ENCODE measurements at places on chromosomes 12 and 14.

GRCh38 chr12:95445884-95446505 lies 28.0 kb upstream of the METAP2 start:
- no peak for DNase-seq

DNA sequence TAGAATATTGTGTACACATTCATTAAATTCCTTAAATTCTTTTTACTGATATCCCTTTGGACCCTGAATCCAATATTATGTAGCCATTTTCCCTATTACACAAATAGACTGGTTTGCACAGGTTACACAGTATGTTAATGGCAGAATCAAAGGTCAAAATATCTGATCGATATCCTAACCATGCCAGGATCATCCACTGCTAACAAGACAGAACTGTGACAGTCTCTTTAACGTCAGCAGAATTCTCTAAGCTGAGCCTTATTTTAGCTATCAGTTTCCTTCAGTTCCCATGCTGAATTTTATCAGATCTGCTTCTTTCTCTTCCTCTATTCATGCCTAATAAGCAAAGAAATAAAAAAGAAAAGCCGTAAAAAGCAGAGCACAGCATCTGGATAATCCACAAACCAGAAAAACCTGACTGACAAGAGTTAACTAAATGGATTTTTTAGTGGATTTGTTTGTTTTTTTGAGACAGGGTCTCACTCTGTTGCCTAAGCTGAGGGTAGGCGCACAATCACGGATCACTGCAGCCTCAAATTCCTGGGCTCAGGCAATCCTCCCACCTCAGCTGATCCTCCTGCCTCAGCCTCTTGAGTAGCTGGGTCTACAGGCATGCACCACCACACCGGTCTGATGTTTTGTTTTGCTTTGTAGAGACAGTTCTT lies 130.4 kb downstream of the PAWR start:
- no peak for DNase-seq

- DNase-seq: no peak
Measured at GRCh38 chr12:34223640-34224039, 201.3 kb downstream of the ALG10 start.

DNA sequence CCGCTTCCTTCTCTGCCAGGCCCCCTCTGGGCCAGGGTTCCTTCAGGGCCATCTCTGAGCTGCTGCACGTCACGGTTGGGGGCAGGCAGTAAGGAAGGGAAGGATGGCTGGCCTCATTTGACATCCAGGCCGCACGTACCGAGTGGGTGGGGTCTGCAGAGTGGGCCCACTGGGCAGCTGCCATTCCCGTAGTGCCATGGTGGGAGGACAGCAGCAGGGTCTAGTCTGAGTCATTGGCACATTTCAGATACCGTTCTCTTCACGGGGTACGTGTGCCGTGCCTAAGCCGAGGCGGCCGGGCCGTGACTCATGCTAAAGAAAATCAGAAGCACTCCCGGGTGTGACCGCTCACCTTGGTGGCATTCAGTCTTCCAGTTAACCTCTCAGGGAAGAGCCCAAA lies 43.9 kb downstream of the IL31 start:
- no peak for DNase-seq

DNA sequence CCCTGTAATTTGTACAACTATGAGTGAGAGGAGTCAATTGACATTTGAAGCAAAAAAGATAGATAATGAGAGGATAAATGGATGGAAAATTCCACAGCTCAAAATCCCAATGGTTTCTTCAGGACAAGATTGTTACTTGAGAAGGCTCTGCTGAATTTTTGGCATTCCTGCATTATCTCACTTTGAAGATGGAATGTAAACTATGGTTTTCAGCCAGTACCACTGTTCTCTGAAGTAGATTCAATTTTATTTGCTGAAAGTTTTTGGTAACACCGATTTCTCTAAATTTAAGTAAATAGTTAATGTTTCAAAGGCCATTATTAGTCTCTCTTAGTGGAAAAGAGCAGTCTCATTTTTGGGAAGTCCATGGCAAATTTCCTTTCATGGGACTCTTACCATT lies 121.9 kb upstream of the SLC38A2 start:
- DNase-seq: no peak

DNA sequence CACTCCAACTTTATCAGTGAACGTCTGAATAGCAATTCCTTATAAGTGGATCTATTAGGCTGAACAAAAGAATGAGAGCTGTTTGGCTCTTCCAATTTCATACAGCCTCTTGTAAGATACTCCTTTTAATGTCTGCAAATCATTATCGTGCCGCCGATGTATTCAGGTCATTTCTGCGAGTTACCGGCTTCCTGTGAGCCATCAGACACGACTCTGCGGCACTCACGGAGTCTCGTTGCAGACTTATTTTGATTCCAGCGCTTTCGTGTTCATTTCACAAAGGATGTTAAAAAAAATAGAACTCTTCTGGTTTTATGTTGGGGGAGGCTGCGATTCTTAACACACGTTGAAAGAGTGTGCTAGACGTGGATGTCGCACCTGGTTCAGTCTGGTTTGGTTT lies 106.6 kb downstream of the GLT1D1 start:
- peak; percentile 73 for DNase-seq

GRCh38 chr14:49907186-49907585 lies 14.3 kb downstream of the ARF6 start:
- no peak for DNase-seq

- DNase-seq: no peak
Measured at GRCh38 chr14:38384741-38385140, 128.8 kb upstream of the CLEC14A start.

DNA sequence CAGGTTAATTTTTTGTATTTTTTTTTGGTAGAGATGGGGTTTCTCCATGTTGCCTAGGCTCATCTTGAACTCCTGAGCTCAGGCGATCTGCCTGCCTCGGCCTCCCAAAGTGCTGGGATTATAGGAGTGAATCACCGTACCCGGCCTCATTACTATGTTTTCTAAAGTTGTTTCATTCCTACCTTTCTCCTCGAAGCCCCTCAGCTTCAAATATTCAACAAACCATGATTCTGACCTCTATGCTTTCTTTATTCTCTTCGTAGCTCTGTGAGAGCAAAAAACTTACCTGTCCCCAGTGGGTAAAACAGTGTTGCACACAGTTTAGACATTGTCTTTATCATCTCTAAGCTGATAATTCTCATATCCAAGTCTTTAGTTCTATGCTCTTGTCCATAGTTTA lies 26.2 kb upstream of the MDM2 start:
- no peak for DNase-seq

DNA sequence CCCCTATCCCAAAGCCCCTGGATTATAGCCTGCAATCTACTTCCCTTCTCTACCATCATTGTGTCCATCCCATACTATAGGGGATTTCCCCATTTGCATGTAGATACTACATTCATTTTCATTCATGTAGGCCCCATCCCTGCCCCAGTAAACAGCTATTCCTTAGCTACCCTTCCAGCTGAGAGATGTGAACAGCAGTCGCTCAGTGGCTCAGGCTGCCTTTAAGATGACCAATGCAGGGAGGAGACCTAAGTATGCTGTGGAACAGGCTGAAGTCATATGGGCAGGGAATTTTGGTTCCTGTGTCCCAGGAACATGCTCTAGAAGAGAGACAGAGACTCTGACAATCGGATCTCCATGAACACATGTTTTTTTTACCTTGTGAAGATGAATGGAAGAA lies 481.2 kb upstream of the SYT1 start:
- no peak for DNase-seq

DNA sequence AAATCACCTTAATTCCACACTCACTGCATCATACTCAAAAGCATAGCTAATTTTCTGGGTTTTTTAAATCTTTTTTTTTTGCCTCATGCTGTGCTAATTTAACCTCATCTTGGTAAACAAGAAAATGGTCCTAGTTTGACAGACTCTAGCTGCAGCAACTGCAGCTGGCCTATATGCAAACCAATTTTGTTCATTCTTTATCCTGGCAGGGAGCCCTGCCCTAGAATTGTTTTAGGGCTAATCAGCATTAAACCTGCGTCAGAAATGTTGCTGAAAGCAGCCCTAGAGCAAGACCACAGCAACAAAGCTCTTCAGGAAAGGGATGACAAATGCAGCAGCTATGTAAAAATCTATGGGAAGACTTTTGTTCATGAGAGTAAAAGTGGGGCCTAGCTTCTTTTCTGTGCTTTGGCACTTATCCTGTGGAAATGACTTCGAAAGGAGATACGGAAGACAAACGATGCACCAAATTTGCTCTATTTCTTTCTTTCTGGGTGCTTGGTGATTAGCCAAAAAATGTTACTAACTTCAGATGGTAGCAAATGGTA lies 72.2 kb downstream of the DENND5B start:
- DNase-seq: no peak

GRCh38 chr12:34291426-34291901 lies 269.2 kb downstream of the ALG10 start:
- no peak for DNase-seq

DNA sequence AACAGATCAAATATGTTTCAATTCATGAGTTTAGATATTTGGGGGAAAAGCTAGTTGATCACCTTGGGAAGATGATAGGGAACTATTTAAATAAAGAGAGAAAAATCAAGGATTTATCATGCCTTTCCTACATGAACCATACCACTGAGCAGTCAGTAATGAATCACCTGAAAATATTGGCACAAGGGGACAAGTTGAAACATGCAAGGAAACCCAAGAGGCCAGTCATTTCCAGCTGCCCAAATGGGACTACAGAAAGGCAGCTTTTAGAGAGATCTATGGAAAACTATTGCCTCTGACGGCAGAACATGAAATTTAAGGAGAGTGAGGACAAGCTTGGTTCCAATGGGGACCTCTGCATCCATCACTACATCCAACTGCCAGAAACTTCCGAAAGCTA lies 14.1 kb upstream of the ETV6 start:
- DNase-seq: no peak

DNA sequence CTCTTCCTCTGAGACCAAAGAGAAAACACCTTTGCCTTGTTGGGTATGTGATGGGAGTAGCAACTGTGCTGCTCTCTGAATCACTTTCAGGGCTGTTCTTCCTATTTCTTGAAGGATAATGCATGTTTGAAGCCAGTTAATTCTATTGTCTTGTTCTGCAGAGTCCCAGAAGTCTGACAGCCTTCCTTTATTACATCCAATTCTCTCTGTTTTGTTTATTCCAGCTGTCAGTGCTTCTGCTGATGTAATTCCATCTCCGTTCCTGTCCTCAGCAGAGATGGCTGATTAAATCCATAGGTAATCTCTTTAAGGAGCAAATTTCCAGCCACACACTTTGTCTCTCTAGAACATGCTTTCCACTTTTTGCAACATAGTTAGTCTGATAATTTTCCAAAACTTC lies 59.7 kb downstream of the MGAT4C start:
- no peak for DNase-seq

GRCh38 chr12:56411781-56412639 lies 37.2 kb downstream of the TIMELESS start:
- DNase-seq: no peak
